ENCODE measurements at places on chromosomes 2 and 18.

DNA sequence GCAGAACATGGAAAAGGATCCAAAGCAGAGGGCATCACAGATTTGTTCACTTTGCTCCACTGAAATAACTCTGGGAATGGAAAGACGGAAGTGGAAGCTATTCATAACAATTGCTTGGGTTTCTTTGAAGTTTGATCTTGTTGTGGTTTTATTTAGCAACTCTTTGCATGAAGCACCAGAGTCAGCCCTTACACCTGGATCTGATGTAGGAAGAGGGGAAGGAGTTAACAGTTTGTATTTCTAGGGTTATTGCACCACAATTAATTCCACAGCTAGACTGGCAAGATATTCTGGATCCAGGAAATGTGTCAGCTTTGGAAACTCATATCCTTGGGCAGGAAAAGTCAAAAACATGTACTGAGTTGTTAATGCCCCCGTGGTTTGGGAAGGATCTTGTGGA lies 1143.4 kb downstream of the CNTNAP5 start:
- DNase-seq, result no peak

DNA sequence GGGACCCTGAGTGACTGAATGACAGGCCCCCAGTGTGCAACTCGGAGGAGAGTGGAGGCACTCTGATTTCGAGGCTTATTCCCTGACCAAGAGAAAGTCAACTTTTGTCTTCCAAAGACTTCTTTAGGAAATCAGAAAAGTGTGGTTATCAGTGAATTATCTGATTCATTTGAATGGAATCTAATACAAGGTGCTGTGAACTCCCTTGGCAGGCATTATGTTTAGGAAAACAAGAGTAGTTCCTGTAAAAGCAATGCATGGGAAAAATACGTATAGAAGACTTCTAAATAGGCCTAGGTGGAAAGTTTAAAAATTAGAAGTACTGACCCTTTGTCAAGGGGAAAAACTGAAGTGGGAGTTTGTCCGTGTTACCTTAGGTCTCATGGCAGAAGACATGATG lies 269.4 kb downstream of the GBX2 start:
- no peak for DNase-seq

DNA sequence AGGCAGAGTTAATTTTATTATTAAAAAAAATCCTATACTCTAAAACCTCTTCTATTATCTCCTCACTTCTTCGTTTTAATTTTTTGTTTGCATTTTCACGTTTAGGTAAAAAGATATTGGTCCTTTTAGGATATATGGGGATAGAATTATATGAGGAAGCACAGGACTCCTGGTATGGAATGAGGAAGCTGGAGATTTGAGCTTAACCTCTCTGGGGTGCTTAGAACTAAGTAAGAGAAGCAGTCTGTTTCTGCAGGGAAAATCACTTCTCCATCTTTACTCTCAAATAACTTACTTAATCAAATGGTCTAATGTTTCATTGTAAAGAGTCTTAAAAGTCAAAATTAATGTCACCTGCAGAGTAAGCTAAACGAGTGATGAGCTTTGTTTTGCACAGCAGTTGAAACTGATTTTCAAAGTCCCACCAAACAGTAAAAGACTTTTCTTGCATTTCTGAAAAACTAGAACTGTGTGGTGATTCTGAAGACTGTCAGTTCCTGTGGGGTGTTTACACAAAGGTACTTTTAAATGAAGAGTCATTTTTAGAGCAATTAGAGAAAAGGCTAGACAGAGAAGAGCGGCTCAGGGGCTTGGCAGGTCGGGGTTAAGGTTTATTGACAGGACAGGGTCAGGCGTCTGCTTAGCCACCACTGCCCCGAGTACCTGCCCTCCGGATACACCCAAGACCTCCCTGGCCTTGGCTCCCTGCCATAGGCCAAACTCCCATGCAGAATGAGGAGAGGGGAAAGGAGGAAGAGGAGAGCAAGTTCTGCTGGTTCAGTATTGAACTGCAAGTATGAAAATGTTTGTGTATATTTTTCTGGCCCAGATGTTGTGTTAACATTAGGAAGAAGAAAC lies 21.6 kb downstream of the METAP1D start:
- DNase-seq, result no peak

- DNase-seq, result no peak
These were observed 33.6 kb upstream of the SERPINE2 start for GRCh38 chr2:224072541-224073188.

DNA sequence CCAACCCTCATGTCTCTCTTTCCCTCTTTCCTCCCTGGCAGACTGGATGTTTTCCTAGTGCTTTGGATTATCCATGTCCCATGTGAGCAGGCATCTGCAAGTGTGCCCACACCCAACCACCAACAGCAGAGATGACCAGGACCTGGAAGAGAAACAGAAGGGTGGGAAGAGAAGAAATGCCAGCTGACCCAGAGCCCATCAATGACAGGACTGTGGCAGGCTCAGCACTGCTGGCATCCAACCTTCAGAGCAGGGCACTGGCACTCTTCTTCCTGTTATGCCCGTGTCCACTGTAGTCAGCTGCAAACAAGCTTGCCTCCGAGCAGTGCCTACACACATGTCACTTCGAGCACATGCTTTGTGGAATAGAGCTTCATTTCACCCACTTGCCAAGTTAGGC lies 121.1 kb downstream of the TANC1 start:
- DNase-seq, result no peak

- DNase-seq, result no peak
These were observed 99.2 kb upstream of the FOSL2 start for GRCh38 chr2:28293416-28293815.

DNA sequence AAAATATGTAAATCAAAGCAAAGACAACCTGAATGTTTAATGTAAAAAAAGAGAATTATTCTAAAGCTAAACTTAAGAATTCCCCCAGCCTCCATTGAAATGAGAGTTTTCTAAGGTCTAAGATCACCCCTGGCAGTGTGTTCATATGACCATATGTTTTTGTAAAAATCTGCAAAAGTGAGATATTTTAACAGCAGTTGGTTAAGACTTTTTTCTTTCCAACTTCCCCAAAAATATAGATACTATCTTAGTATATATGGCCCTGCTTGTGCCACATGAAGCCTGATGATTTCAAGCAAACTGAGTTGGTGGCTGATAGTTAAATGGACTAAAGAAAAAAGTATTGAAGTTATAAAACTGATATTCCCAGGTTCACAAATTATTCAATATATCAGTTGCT lies 35.4 kb downstream of the ZNF804A start:
- no peak for DNase-seq

GRCh38 chr2:67145851-67146250 lies 251.3 kb upstream of the ETAA1 start:
- DNase-seq, result no peak

GRCh38 chr18:68147728-68148127 lies 567.2 kb downstream of the TMX3 start:
- DNase-seq, result no peak
